ENCODE measurements at places on chromosomes 16 and 17.

- peak; percentile 23 for DNase-seq
Measured at GRCh38 chr17:67467500-67468455, 90.7 kb downstream of the PITPNC1 start.

GRCh38 chr17:81821603-81822311 is 11.3 kb downstream of the MCRIP1 start:
- peak; percentile 47 for DNase-seq

DNA sequence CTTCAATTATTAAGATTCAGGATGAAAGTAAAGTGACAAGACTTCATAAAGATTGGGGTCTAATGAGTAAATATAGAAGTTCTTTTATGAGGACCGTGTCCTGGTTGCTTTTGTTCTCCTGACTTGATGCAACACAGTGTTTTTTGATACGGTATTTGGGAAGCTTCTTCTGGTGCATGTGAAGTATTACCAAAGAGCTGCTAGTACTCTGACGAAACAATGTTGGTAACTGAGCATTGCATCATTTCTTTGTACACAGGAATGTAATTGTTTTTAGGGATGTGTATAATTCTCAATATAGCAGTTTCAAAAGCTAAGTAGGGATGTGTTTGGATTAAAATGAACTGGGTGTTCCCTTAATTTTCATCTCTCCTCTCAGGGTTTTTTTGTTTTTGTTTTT is 15.9 kb downstream of the KPNB1 start:
- DNase-seq: no peak

- no peak for DNase-seq
Measured at GRCh38 chr17:9427465-9428315, 147.9 kb downstream of the STX8 start.

DNA sequence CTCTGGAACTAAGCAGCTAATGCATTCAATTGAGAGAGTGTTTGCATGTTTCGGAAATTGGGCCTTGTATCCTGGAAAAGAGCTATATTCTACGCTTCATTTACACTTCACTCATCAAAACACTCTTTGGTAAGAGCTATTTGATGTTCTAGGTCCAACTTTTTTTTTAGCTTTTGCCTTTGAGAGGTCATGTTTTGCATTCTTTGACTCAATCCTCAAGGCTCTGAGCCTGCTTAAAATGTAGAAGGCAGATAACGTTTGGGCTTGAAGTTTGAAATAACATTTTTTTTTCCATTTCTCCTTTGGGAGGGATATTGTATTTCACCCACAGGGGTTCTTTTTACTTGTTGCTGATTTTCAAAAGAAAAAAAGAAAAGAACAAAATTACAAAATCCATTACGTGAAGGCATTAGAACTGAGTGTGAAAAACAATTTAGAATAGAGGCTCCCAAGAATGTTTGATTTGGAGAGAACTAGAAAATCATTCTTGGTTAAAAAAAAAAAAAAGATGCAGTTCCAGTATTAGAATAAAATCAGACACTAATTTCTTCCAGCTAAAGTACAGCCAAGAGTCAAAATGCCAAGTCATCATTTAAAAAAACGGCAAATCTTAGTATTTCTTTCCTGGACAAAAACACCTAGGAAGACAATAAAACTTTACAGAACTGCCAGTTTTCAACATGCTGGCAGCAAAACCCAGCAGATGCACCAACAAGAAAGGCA is 268.5 kb downstream of the GRIN2A start:
- no peak for DNase-seq

GRCh38 chr16:5428932-5429331 is 331.3 kb upstream of the EEF2KMT start:
- no peak for DNase-seq
